ENCODE measurements at places on chromosomes 12 and 14.
A peak's percentile ranks its signal among the peaks of the same experiment; 100 is the strongest.

GRCh38 chr14:105742531-105742848 lies 216.1 kb downstream of the TMEM121 start:
- DNase-seq = no peak

DNA sequence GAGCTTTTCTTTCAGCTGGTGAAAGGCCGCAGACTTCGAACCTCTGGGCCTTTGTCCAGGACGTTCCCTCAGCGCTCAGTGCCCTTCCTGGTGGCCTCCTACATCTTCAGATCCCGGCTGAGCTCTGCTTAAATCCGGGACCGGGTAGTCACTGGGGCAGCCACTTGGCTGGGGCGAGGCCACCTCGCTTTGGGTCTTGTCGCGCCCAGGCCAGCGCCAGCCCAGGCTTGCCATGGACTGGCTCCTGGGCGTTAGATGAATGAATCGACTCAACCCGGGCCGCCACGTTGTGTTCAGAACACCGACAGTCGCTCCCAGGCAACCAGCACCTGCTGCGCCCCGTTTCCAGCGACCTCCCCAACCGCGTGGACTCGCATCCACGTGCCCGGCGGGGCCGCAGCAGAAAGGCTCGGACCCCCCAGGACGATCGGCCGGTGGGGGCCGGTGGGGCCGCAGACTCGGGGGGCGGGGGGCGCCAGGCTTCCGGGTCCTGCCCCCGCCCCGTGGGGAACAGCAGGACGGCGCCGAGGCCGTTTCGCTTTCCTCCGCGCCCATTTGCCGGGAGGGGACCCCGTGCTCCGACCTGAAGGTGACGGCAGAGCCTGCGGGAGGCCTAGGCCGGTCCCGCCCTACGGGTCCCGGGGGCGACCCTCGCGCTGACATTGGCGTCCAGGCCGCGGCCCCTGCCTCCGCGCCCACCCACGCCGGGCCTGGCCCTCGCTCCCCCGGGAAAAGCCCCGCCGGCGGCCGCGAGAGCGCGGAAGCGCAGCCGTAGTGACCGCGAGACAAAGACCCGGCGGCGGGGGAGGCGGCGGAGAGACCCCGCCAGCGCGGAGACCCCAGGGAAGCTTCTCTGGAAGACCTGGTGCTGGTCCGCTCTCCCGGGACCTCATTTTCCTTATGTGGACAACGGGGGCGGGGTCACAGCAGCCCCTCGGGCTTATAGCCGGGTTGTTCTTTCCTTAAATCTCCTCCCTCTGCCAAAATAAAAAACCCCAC lies 37.3 kb upstream of the RCOR1 start:
- peak; percentile 64 for DNase-seq

- no peak for DNase-seq
Measured at GRCh38 chr12:30257618-30258017, 438.1 kb downstream of the IPO8 start.

- no peak for DNase-seq
Measured at GRCh38 chr12:49716553-49716952, 9.3 kb upstream of the FMNL3 start.

DNA sequence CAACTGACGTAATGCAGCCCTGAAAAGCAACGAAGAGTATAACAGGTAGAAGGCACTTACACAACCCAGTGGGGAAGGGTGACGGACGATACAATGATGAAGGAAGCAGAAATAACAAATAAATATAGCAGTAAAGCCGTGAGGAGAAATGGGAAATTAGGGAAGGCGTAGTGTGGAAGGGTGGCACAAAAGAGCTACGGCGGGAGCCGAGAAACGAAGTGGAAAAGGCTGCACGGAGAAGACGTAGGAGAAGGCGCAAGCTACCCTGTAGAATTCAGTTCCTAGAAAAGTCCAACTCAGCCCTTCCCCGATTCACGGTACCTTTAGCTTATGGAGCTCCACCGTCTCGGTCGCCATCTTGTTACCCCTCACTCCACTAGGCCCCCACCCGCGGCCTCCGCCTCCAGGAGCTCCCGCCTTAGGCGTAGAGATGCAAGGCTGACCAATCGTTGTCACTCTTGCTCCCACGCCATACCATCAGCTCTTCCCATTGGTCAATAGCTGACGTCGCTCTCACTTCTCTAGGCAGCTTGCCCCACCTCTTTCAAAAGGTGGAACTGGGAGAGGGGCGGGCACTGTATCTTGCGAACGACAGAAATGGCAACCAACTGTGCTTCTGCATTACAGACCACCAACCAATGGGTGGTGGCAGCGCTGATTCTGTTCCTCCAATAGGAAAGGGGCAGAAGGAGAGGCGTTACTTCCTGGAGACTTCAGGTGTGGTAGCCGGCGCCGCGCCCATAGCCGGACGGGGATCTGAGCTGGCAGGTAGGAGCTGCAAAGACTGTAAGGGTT lies at the start of the genes ORMDL2 and SARNP:
TSS of gene ORMDL2 (plus strand) at position 697 of the 795 bp plus-strand sequence. CDS start 959 bp downstream, outside the sequence.
TSS of gene SARNP (minus strand) at position 380 of the 795 bp plus-strand sequence. CDS start at position 357, 23 bp downstream.
- DNase-seq = peak; percentile 99

DNA sequence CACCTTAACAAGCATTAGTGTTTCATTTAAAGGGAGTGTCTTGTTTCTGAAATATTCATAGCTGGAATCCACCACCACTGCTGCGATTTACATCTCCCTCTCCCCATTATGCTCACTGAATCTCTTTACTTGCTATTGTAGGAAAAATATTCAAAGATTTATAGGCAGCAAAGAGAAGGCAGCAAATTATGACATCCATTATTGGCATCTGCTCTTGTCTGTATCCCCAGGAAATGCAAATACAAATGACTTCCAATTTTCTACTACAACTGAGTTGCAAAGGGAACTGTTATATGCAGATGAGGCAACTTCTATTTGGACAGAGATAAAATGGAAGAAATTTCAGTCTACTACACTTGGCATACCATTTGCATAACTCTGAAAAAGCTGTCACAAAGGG lies 88.4 kb upstream of the PRKD1 start:
- DNase-seq = no peak

DNA sequence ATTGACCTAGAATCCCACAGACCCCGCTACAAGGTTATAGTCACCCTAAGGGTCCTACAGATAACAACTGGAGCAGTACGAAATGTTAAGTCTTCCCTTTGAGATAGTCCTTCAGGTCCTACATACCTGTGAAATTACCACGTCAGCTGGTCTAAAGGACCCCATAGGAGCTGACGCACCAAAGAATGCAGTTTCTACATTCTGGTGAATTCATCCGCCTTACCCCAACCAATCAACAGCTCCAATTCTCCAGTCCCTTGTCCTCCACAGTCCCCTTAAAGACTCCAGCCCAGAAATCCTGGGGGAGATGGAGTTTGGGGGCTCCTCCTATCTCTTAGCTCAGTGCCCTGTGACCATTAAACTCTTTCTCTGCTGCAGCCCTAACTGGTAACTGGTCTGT lies 36.2 kb upstream of the PRMT8 start:
- DNase-seq = no peak

Measured in CD4-positive, alpha-beta T cell treated with Interleukin-1 beta for 1 hour (primary cell).